ENCODE measurements at places on chromosomes 16 and 17.

DNA sequence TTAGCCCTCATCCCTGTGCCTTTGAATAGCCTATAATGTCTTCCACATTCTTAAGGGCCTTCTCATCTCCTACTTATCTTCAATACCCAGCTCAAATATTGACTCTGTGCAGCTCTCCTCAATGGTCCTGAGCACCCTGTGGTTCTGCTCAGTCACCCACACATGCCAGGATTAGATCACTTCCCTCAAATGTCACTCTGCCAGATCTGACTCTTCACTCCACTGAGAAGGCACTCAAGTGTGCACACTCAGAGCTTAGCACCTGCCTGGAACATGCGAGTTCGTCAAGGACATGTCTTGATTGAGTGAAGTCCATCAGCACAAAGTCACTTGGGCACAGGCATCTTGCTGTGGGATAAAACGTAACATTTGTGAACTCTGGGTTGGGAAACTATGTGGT lies 404.8 kb downstream of the CDH13 start:
- DNase-seq = no peak

GRCh38 chr16:14252860-14253259 lies 181.7 kb downstream of the MRTFB start:
- DNase-seq = no peak

DNA sequence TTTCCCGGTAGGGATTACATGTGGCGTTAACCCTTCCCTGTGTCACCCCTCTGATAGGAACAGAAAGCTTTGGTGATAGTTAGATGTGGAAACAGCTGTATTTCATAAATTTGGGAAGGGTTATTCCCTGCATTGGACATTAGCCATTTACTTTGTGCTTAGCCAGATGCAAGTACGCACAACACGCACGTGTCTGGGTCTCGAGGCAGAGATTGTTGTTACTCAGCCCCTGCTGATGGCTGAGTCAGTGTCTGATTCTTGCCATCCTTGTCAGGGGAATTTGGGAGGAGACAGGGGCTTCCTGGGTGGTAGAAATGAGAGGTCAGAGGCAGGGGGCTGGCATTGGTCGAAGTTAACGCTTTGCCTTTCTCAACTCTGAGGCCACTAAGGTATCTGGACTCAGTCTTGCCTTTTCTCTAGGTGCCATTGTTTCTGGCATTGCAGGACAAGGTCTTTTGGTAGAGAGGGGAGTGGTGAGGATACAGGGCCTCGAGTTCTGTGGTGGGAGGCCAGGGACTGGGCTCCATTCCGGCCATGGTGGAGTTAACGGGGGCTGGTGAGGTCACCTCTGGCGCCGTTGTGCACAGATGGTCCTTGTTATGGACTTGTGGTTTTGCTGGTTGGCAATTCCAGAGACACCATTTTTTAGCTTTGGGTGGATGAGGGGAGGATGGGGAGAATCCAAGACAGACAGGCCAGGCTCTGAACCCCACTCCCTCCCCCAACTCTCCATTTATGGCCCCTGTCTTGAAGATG lies 8.2 kb downstream of the MMP2 start:
- DNase-seq = peak; percentile 65

DNA sequence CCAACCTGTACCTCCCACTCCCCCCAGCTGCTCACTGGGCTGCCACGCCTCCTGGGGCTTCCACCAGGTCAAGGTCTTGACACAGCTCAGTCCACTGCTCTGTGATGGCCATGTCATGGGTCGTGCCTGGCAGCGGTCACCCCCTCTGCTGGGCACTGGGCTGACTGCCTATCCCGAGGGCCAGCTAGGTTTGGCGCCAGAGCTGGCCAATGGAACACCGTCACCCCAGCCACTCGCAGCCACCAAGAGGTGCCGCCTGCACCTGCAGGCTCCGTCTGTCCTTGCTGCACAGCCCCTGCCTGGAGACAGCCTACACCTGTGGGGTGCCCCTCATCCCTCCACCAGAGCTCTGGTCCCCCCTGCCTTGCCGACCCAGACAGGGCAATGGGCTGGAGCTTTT lies 4.5 kb upstream of the RAB40C start:
- DNase-seq = no peak

DNA sequence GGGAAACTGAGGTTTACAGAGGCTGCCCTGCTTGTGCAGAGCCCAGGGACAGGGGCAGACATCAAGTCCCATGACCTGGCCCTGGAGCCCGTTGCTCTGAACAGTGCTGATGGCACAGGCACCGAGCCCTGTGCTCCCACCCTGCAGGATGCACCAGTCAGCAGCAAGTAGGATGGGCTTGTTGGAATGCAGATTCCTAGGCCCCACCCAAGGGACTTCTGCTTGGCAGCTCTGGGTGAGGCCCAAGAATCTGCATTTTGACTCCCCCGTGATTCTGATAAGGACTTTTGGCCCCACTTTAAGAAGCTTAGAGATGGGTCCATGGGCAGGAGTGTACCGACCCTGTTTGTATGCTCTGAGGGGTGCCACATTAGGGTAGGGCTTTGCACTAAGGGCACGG lies 23.3 kb downstream of the LASP1 start:
- DNase-seq = no peak

GRCh38 chr17:57773557-57773956 lies 28.5 kb upstream of the CCDC182 start:
- DNase-seq = no peak

DNA sequence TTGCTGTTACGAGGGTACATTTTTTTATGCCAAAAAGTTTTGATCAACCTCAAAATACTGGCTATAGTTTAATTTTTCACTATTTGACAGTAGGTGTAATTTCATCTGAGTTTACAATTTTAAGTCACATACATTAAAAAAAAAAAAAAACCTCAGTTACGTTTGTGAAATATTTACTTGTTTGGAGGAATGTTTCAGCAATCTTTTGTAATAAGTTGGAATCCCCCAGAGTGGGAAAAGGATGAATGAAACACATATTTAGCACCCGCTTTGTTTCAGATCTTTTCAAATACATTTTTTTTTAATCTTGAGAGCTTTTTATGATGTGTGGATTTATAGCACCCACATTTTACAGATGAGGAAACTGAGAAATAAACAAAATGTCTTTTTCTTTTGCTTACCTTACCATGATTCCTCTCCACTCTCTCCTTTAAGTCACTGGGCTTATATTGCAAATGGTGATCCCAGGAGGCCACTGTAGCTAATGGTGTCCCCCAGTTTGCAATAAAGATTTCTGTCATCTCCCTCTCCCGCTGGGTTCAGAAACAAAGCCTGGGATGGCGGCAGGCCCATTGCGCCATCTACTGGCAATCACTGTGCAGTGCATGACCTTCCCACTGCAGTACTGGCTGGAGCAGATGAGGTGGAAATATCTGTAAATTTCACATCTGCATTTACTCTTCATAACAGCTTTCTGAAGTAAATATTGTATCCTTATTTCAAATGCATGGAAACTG lies 27.7 kb downstream of the TBC1D3B start:
- DNase-seq = no peak

GRCh38 chr17:58308985-58309917 lies 19.3 kb downstream of the TSPOAP1 start:
- DNase-seq = no peak

DNA sequence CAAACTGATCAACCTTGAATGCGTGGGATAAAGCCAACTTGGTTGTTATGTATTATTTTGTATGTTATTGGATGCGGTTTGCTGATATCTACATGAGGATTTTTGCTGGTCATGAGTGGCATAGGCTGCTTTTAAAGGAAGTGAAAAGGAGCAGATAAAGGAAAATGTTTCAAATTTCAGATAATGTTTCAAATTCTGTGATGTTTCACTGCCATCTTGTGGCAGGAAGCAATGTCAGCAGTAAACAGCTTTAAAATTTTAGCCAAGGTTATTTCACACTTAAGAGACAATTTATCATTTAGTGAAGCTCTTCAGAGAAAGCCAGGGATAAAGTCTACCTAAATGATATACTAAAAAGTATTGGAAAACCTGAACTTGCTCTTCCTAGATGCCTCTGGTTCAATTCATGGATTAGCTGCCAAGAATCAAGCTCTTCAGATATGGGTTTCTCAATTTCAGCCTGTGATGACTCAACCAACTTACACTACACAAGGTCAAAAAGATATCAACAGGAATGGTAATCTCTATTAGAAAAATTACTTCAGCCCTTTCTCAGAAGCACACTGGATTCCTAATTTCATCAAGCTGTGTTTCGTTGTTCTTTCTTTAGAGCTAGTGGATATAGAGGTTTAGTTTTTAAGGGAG lies 136.0 kb upstream of the C17orf78 start:
- no peak for DNase-seq

DNA sequence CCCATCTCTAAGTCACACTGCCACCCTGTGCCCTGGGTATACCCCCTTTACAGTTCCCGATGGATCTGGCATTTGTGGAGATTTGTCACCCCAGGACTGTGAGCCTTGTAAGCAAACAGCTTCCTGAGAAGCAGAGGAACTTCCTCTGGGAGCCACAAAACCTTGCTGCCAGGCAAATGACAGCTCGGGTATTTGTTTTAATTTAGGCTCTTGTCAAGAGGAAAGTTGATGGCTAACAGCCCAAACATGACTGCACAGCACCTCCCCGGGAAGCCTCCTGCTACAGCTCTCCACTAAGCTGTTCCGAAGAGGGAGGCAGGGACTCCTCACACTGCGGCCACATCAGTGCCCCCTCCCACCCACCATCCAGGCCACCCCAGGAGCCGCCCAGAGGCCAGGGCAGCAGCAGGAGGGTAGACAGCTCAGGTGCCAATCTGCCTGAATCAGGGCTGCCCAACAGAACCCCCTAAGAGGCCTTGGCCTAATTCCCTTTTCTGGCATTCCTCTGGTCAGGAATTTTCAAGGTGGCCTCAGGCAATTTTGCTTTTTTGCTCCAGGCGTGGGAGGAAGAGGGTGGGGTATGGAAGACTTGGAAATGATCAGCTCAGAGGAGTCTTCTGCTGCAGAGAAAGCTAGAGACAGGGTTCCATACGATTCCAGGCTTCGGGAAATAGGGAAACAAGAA lies 2.6 kb downstream of the ABR start:
- no peak for DNase-seq

DNA sequence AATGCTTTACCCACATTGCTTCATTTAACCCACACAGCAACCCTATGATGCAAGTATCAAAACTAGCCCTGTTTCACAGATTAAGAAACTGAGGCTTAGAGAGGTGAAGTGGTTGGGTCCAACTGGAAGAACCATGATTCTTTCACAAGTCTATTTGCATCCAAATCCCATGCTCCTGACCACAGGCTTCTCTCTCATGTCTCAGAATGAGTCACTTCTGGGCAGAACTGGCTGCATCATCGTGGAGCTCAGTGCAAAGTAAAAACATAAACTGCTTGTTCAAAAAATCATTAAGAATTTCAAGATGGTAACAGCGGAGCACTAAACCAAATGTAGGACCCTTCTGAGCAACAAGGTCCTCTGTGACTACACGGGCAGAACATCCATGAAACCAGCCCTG lies 20.2 kb upstream of the CES1 start:
- DNase-seq = no peak

DNA sequence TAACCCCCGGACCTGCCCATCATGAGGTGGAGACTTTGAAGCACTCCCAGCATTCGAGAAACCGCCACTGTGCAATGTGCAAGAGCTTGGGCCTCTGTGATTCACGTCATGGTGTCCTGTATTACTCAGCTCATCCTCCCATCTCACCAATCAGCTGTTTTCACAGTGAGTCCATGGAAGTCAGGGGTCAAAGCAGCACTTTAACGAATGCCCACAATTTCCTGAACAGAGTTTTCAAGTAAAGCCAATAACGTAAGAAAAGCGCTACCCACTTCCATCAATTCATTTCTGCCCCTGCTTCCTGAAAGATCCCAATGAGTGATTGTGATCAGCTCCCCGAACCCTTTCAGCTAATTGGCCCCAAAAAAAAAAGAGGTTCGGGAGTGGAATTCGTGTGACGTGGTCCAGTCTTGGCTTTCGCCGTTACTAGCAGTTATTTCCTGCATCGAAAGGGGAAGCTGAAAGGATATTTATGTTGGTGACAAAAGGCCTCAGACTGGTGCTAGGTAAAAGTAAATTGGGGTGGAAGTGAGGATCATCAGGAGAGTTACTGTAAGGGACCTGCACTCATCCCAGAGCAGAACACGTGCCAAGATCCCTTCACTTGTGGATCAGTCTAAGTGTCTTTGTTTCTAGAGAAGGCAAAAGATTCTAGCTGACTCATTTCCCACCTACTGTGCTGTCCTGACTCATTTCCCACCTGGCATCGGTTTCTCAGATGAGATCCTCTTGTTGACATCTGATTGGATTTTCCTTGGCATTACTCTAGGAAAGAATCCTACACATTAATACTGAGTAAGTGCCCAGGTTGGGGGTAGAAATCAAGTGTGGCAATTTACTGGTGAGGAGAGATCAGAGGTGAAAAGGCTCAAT lies 136.7 kb upstream of the NUDT7 start:
- DNase-seq = peak; percentile 59

GRCh38 chr16:82876951-82877350 lies 250.2 kb downstream of the CDH13 start:
- no peak for DNase-seq

DNA sequence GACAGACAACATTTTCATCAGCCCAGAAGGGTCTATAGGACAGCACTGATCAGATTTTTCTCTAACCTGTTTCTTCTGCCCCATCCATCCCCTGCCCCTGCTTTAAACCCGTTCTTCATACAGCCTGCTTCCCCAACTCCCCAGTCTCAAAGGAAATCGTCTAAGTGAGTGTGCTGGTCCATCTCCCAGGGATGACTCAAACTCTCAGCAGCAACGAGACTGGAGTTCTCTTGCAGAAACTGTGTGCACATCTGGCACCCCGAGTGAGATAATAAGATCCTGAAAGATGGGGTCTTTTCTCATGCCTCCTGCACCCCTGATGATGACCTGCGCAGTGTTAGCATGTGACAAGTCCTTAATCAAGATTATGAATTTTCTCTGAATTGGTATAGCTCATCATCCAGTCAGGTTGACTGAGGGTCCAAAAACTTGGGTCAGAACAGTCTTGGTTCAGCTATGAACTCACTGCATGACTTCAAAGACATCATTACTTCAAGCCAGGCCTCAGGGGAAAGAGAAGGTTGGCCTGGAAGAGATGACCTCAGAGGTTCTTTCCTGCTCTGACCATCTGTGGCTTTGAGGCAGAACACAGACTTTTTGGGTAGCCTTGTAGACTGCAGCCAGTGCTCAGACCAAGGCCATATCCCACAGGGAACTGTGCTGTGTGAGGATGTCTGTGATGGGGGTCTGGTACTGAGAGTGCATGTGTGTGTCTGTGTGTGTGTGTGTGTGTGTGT lies 117.9 kb downstream of the SPACA3 start:
- no peak for DNase-seq

DNA sequence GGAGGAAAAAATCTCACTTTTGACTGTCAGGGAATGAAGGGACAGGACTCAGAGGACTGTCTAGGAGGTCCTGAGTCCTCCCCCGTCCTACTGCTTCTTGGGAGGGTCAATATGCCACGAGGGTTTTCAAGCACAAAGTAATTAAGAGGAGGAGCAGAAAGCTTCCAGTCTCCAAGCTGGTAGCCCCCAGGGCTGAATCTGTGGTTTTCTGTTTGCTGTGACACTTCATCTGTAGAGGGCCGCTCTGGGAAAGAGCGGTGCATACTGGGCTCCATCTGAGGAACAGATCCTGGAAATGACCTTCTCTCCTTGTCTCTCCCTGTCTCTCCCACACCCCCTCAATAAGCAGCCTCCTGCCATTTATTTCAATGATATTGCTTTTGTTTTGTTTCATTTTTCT lies 180.1 kb upstream of the SDK2 start:
- DNase-seq = no peak
